ENCODE measurements at places on chromosomes 6 and 20.
A peak's percentile ranks its signal among the peaks of the same experiment; 100 is the strongest.

DNA sequence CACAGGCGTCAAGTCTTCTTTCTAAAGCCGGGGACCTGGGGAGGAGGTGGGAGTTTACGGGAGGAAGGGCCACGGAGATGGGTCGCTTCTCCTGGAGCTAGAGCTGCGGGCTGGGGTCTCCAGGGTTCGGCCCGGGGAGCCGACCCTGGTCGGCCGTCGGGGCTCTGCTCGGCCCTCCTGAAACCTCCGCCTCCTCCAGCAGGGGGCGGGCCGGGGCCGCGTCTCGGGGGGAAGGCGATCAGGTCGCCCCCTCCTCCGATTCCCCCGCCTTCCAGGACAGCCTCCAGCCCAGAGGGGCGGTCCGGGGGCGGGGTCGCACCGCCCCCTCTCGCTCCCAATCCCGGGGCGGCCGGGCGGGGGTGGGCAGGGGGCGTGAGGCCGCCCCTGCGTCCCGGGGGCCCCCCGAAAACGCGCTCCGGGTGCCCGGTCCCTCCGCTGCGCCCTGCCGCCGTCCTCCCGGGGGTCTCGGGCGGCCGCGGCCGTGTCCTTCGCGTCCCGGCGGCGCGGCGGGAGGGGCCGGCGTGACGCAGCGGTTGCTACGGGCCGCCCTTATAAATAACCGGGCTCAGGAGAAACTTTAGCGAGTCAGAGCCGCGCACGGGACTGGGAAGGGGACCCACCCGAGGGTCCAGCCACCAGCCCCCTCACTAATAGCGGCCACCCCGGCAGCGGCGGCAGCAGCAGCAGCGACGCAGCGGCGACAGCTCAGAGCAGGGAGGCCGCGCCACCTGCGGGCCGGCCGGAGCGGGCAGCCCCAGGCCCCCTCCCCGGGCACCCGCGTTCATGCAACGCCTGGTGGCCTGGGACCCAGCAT, at the start of gene CEBPB:
TSS of gene CEBPB (plus strand) at position 580 of the 814 bp plus-strand sequence. CDS start at position 784, 204 bp downstream.
- peak within 1 kb of the TSS; percentile 97 for H3K27ac ChIP-seq
- H3K4me3 ChIP-seq, result peak within 1 kb of the TSS; percentile 91
- H3K4me1 ChIP-seq, result peaks cover 11% of the 10 kb centered on the region
- no peaks in the 10 kb centered on the region for H3K27me3 ChIP-seq

- H3K4me1 ChIP-seq, result no peaks in the 10 kb centered on the region
- H3K4me3 ChIP-seq, result no peak overlapping the region
- peaks cover 31% of the 10 kb centered on the region for H3K36me3 ChIP-seq
- DNase-seq, result no peak
These were observed 396.0 kb downstream of the SYNE1 start for GRCh38 chr6:152241013-152241766.

- H3K4me3 ChIP-seq, result no peak overlapping the region
These were observed 25.9 kb downstream of the PYGB start for GRCh38 chr20:25273541-25274358.

GRCh38 chr6:96301781-96302180, 219.8 kb upstream of the UFL1 start:
- no peaks in the 10 kb centered on the region for H3K27me3 ChIP-seq
- peak; percentile 1 for DNase-seq
- H3K27ac ChIP-seq, result no peak overlapping the region

GRCh38 chr6:31876357-31876756, 2.4 kb downstream of the SLC44A4 start:
- H3K27ac ChIP-seq, result no peak overlapping the region
- H3K4me1 ChIP-seq, result peaks cover 6% of the 10 kb centered on the region
- H3K27me3 ChIP-seq, result no peaks in the 10 kb centered on the region
- peaks cover 15% of the 10 kb centered on the region for H3K36me3 ChIP-seq

DNA sequence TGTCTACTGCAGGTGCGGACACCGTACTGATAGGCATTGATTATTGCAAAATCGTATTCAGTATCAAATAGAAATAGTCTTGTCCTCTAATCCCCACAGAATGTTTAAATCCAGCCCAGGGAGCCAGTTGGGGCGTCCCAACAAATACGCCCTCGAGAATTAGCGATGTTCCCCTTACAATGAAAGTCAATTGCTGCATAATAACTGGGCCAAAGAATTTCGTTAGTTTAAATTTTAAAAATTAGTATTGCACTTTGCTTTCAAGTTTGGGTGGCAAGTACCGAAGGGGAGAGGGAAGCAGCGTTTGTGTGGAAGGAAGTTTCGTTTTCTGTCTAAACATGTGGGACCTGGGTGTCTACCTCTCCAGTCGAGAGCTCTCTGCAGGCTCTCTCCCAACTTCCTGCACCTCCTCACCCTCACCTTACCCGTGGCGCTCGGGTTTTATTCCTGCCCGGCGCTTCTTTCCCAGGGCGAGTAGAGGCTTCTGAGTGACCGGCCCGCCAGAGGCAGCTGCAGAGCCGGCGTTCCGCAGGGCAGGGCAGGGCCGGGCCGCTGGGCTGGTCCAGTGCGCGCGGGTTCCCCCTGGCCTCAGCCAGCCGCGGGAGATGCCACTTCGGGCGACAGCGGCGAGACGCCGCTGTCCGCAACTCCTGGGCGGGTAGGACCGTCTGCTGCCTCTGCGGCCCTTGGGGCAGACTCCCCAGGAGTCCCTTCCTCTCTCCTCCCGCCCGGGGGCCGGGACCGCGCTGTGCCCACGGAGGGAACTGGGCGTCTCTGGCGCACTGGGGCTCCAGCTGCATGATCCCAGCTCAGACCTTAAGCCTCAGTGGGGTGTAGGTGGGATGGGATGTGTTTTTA, 862 bp upstream of the TFAP2C start:
- peak; percentile 43 for DNase-seq
- no peak overlapping the region for H3K4me3 ChIP-seq
- no peaks in the 10 kb centered on the region for H3K36me3 ChIP-seq
- H3K4me1 ChIP-seq, result no peaks in the 10 kb centered on the region
- H3K27me3 ChIP-seq, result peaks cover 55% of the 10 kb centered on the region

GRCh38 chr6:4880363-4880762, 104.2 kb downstream of the CDYL start:
- DNase-seq, result no peak
- H3K27me3 ChIP-seq, result no peaks in the 10 kb centered on the region
- H3K4me1 ChIP-seq, result no peaks in the 10 kb centered on the region
- no peak overlapping the region for H3K27ac ChIP-seq

GRCh38 chr6:156347246-156347645, 429.9 kb upstream of the ARID1B start:
- H3K27ac ChIP-seq, result no peak overlapping the region
- H3K4me3 ChIP-seq, result no peak overlapping the region
- H3K27me3 ChIP-seq, result no peaks in the 10 kb centered on the region
- no peak for DNase-seq
- no peaks in the 10 kb centered on the region for H3K36me3 ChIP-seq
- H3K4me1 ChIP-seq, result no peaks in the 10 kb centered on the region

- peak; percentile 4 for DNase-seq
- no peaks in the 10 kb centered on the region for H3K27me3 ChIP-seq
- no peak overlapping the region for H3K4me3 ChIP-seq
- no peak overlapping the region for H3K27ac ChIP-seq
- no peaks in the 10 kb centered on the region for H3K4me1 ChIP-seq
These were observed 243.9 kb downstream of the PKHD1 start for GRCh38 chr6:51843456-51844056.

GRCh38 chr6:159758031-159759001, 3.5 kb upstream of the ACAT2 start:
- no peak overlapping the region for H3K4me3 ChIP-seq
- peaks cover 36% of the 10 kb centered on the region for H3K36me3 ChIP-seq
- H3K4me1 ChIP-seq, result peaks cover 3% of the 10 kb centered on the region
- no peaks in the 10 kb centered on the region for H3K27me3 ChIP-seq

GRCh38 chr6:167758309-167759023, 68.2 kb upstream of the AFDN start:
- no peak for DNase-seq
- no peak overlapping the region for H3K4me3 ChIP-seq
- H3K4me1 ChIP-seq, result peaks cover 12% of the 10 kb centered on the region
- H3K27me3 ChIP-seq, result no peaks in the 10 kb centered on the region

- H3K4me3 ChIP-seq, result no peak overlapping the region
- DNase-seq, result peak; percentile 90
- H3K27me3 ChIP-seq, result no peaks in the 10 kb centered on the region
- H3K27ac ChIP-seq, result no peak overlapping the region
- H3K4me1 ChIP-seq, result peaks cover 6% of the 10 kb centered on the region
- H3K36me3 ChIP-seq, result no peaks in the 10 kb centered on the region
These were observed 21.1 kb downstream of the SESN1 start for GRCh38 chr6:109073344-109074132.

GRCh38 chr20:11582060-11582459, 335.6 kb upstream of the BTBD3 start:
- no peaks in the 10 kb centered on the region for H3K4me1 ChIP-seq
- H3K4me3 ChIP-seq, result no peak overlapping the region
- no peaks in the 10 kb centered on the region for H3K36me3 ChIP-seq
- DNase-seq, result no peak

- H3K4me1 ChIP-seq, result no peaks in the 10 kb centered on the region
- H3K27ac ChIP-seq, result no peak within 1 kb of the TSS
- H3K27me3 ChIP-seq, result no peaks in the 10 kb centered on the region
- H3K4me3 ChIP-seq, result peak within 1 kb of the TSS; percentile 26
These were observed at the start of gene ME1 for GRCh38 chr6:83430611-83431544. ME1 (minus strand) TSS chr6:83431051; CDS start chr6:83430954, 97 bp downstream.

DNA sequence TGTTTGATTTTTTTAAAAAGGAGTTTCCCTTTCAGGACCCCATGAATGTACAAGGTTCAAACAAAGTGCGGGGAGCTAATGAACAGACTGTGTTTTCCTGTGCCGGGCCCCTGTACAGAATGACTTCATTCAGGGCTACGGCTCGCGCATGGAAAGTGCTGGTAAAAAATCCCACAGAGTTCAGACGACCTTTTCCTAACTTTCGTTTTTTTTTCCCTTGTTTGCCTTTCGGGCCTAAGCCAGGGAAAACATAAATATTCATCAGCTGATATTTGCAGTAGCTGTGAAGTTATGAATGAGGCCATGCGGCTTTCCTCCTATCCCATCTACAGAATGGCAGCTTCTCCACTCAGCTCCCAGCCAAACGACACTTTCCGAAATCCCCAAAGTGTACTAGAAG, 74.0 kb downstream of the HAO1 start:
- H3K4me1 ChIP-seq, result no peaks in the 10 kb centered on the region
- no peak overlapping the region for H3K27ac ChIP-seq
- peak overlapping the region; percentile 22 for H3K4me3 ChIP-seq
- H3K27me3 ChIP-seq, result no peaks in the 10 kb centered on the region
- H3K36me3 ChIP-seq, result no peaks in the 10 kb centered on the region
- no peak for DNase-seq

- no peaks in the 10 kb centered on the region for H3K4me1 ChIP-seq
- DNase-seq, result no peak
- H3K36me3 ChIP-seq, result no peaks in the 10 kb centered on the region
- H3K4me3 ChIP-seq, result no peak overlapping the region
These were observed 146.1 kb upstream of the AKAP12 start for GRCh38 chr6:151093706-151094105.

DNA sequence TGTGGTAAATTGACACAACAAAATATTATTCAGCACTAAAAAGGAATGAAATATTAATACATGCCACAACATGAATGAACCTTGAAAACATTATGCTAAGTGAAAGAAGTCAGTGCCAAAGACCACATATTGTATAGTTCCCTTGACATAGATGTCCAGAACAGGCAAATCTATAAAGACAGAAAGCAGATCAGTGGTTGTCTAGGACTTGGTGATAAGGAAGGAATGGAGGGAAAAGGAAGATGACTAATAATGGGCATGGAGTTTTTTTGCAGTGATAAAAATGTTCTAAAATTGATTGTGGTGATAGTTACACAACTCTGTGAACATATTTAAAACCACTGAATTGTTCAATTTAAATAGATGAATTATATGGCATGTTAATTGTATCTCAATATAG, 32.5 kb downstream of the TBX18 start:
- H3K4me3 ChIP-seq, result no peak overlapping the region
- no peak overlapping the region for H3K27ac ChIP-seq
- H3K27me3 ChIP-seq, result no peaks in the 10 kb centered on the region
- H3K4me1 ChIP-seq, result no peaks in the 10 kb centered on the region
- no peaks in the 10 kb centered on the region for H3K36me3 ChIP-seq

DNA sequence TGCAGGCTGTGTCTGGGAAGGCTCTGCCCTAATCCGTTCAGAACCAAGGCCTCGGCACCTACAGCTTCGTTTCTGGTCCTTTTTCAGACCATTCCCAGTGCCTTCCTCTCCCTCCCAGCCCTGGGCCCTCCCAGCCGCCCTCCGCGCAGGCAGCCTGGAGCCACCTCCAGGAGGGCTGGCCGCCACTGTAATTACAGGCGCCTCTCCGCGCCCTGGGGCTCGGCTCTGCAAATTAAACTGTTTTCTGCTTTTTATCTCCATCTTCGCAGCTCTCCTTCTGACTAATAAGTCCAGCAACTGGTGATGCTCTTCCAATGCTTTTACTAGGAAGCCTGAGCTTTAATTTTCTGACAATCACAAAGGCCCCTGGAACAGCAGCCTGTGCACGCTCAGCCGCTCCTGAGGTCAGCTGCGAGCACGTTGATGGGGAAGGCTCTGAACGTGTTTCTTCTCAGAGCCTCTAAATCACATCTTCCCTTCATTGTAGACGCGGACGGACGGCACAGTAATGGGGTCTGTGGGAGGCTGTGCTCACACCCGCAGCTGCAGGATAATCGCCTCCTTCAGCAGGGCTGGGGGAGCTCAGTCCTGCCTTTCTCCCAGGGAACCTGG, 194.6 kb downstream of the DLL1 start:
- no peak overlapping the region for H3K27ac ChIP-seq
- H3K27me3 ChIP-seq, result no peaks in the 10 kb centered on the region
- no peaks in the 10 kb centered on the region for H3K4me1 ChIP-seq
- DNase-seq, result peak; percentile 65
- H3K4me3 ChIP-seq, result no peak overlapping the region

- H3K4me1 ChIP-seq, result no peaks in the 10 kb centered on the region
- peaks cover 27% of the 10 kb centered on the region for H3K36me3 ChIP-seq
- no peaks in the 10 kb centered on the region for H3K27me3 ChIP-seq
- H3K4me3 ChIP-seq, result no peak overlapping the region
- H3K27ac ChIP-seq, result no peak overlapping the region
These were observed 11.9 kb upstream of the CAPN11 start for GRCh38 chr6:44146685-44147084.

- H3K4me1 ChIP-seq, result no peaks in the 10 kb centered on the region
- DNase-seq, result no peak
- H3K27me3 ChIP-seq, result no peaks in the 10 kb centered on the region
- no peak overlapping the region for H3K4me3 ChIP-seq
These were observed 30.8 kb upstream of the CSNK2A1 start for GRCh38 chr20:574297-574942.

DNA sequence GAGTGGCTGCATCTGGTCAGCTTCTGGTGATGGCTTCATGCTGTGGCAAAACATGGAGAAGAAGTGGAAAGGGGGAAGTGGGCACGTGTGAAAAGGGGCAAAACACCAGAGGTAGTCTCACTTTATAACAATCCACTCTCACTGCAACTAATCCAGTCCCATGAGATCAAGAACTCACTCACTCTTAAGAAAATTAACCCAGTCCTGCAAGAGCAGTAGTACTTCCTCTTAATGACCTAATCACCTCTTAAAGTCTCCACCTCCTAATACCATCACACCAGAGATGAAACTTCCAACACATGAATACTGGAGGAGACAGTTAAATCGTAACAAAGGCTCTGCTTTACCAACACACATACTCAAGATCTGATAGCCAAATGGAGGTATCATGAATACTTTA, 152.6 kb downstream of the THEMIS start:
- H3K4me3 ChIP-seq, result no peak overlapping the region
- no peaks in the 10 kb centered on the region for H3K27me3 ChIP-seq
- DNase-seq, result no peak
- H3K36me3 ChIP-seq, result no peaks in the 10 kb centered on the region
